ENCODE measurements at places on chromosomes 6 and 20.

- H3K4me3 ChIP-seq: no peak overlapping the region
These were observed 28.7 kb downstream of the ANKEF1 start for GRCh38 chr20:10063482-10063881.

DNA sequence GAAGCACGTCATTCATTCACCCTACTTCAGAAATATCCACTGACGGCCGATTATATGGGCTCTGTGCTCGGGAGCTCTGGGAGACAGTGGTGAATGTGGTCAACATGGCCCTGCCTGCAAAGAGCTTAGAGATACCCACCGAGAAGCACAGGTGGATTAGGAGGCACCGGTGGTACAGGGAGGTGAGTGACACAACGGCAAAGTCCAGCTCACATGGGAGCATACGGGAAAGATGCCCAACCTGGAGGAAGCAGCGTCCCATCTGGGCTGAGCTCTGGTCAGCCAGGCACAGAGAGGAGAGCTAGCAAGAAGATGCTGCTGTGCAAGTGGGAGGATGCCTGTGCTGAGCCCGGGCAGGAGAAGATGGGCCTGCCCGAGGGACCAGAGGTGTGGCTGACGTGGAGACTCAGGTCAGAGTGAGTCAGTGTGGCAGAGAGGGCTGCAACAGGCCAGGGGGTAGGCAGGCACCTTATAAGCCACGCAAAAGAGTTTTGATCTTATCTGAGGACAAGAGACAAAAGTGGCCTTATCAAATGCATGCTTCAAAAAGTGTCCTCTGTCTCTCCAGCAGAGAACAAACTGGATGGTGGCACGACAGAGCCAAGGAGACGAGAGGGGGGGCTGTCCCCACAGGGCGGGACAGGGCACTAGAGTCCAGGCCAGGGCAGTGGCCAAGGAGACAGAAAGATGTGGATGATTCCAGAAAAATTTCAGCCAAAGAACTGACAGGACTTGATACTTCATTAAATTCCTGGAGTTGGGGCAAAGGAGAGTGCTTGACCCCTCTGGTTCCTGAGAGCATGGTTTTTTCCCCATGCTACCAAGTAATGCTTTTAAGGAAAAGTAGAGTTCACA lies 214.6 kb upstream of the SNX9 start:
- no peak for DNase-seq
- no peak overlapping the region for H3K27ac ChIP-seq
- 0 out of 2 replicates have a peak, but pooled peaks cover 3% of the 10 kb centered on the region for H3K4me1 ChIP-seq
- H3K4me3 ChIP-seq: no peak overlapping the region

- peak within 1 kb of the TSS; percentile 55 for H3K4me3 ChIP-seq
These were observed at the start of gene CCDC170 for GRCh38 chr6:151493804-151494234. TSS of gene CCDC170 (plus strand) at chr6:151494017. CDS start at chr6:151494129, 112 bp downstream.

- H3K36me3 ChIP-seq: no peaks in the 10 kb centered on the region
- H3K27me3 ChIP-seq: no peaks in the 10 kb centered on the region
- H3K4me1 ChIP-seq: no peaks in the 10 kb centered on the region
- H3K4me3 ChIP-seq: no peak overlapping the region
- H3K27ac ChIP-seq: no peak overlapping the region
These were observed 10.0 kb upstream of the LATS1 start for GRCh38 chr6:149727793-149728498.

DNA sequence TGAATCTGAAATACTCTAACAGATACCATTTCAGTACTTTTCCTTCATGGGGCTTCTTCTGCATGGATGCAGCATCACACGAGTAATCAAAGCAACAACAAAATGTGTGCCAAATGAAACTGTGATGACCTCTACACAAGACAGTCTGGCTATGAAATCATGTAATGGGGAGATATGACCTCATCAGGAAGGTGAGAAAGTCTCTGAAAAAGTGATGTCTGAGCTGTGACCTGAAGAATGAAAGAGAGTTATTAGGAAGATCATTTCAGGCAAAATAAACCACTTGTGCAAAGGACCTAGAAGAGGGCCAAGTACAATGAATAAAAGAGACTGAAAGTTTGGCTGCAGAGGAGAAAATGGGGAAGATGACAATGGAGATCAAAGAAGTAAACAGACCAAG lies 182.8 kb downstream of the PTPRK start:
- no peaks in the 10 kb centered on the region for H3K27me3 ChIP-seq
- DNase-seq: no peak
- H3K27ac ChIP-seq: no peak overlapping the region

- no peak overlapping the region for H3K4me3 ChIP-seq
- H3K27ac ChIP-seq: no peak overlapping the region
- no peaks in the 10 kb centered on the region for H3K4me1 ChIP-seq
- H3K36me3 ChIP-seq: no peaks in the 10 kb centered on the region
- no peak for DNase-seq
These were observed 95.7 kb downstream of the YTHDF1 start for GRCh38 chr20:63119963-63120807.

DNA sequence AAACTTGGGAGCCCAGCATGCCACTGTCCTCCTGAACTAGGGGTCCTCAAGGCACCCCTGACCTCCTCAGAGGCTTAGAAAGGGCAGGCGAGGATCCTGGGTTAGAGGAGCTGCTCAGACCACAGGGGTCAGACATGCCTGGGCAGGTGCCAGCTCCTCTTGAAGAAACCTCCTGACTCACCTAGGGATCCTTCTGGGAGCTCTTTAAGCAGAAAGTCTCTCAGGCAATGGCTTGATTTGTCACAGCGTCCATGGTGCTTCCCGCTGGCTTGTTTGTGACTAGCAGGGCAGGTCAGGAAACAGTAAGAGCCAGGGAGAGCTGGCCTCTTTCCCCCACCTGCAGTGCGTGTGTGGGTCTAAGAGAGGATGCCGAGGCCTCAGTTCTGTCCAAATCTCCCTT lies 174.5 kb upstream of the SNX9 start:
- no peak overlapping the region for H3K4me3 ChIP-seq
- H3K36me3 ChIP-seq: no peaks in the 10 kb centered on the region
- no peaks in the 10 kb centered on the region for H3K27me3 ChIP-seq
- DNase-seq: no peak

GRCh38 chr20:19583532-19584175 lies 174.4 kb upstream of the RIN2 start:
- no peak overlapping the region for H3K4me3 ChIP-seq
- H3K4me1 ChIP-seq: no peaks in the 10 kb centered on the region
- no peak overlapping the region for H3K27ac ChIP-seq
- H3K36me3 ChIP-seq: no peaks in the 10 kb centered on the region
- no peaks in the 10 kb centered on the region for H3K27me3 ChIP-seq

GRCh38 chr6:87484491-87484890 lies 11.7 kb downstream of the SLC35A1 start:
- no peaks in the 10 kb centered on the region for H3K27me3 ChIP-seq
- no peaks in the 10 kb centered on the region for H3K36me3 ChIP-seq
- H3K27ac ChIP-seq: no peak overlapping the region
- no peak for DNase-seq

- no peak overlapping the region for H3K4me3 ChIP-seq
- no peak overlapping the region for H3K27ac ChIP-seq
- no peaks in the 10 kb centered on the region for H3K4me1 ChIP-seq
- DNase-seq: no peak
- no peaks in the 10 kb centered on the region for H3K27me3 ChIP-seq
- no peaks in the 10 kb centered on the region for H3K36me3 ChIP-seq
These were observed 283.2 kb downstream of the GMDS start for GRCh38 chr6:1962201-1962600.

DNA sequence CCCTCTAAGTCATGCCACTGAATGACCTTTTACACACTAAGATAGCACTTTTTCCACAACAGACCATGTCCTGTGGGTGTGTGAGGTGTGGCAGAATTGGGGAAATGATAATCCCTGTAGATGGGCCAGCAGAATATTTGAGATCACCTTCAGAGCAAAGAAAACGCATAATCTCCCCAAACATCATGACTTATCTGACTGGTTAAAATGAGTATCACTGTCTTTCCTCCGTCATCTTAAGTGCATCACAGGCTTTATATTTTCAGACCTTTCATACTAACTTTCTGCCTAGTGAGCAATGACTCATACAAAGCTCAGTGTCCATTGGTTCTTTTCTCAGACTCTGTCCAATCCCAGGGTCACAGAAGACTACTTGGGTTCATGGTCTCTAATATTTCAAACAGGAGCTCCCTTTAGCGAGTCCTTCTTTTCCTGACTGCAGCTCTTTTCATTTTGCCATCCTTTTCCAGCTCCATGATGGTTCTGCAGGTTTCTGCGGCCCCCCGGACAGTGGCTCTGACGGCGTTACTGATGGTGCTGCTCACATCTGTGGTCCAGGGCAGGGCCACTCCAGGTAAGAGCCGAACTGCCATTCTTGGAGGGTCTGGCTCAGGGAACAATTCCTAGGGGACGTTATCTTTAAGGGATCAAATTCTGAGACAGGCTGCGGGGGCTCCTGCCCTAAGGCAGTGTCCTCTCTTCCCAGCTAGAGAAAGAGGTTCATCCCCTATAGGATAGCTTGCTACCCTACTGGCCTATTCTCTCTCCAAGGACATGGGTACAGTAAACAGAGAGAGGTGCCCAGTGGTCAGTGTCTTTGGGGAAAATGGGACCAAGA lies at the start of gene HLA-DPB1:
Gene HLA-DPB1 (plus strand): TSS at position 423 of the 838 bp plus-strand sequence. CDS start 52 bp downstream, at position 475.
- peaks cover 18% of the 10 kb centered on the region for H3K4me1 ChIP-seq
- H3K27me3 ChIP-seq: no peaks in the 10 kb centered on the region
- H3K36me3 ChIP-seq: no peaks in the 10 kb centered on the region
- H3K4me3 ChIP-seq: peak within 1 kb of the TSS; percentile 67
- peak within 1 kb of the TSS; percentile 17 for H3K27ac ChIP-seq

- no peaks in the 10 kb centered on the region for H3K36me3 ChIP-seq
- H3K4me3 ChIP-seq: no peak overlapping the region
- DNase-seq: no peak
- no peaks in the 10 kb centered on the region for H3K27me3 ChIP-seq
These were observed 12.8 kb upstream of the TP53TG5 start for GRCh38 chr20:45390931-45391330.

GRCh38 chr6:374956-375355 lies 16.6 kb upstream of the IRF4 start:
- no peak overlapping the region for H3K27ac ChIP-seq
- no peak for DNase-seq
- H3K27me3 ChIP-seq: no peaks in the 10 kb centered on the region
- no peaks in the 10 kb centered on the region for H3K4me1 ChIP-seq

GRCh38 chr6:27145731-27146455 lies 101.6 kb upstream of the PRSS16 start:
- no peaks in the 10 kb centered on the region for H3K36me3 ChIP-seq
- H3K27ac ChIP-seq: peak overlapping the region; percentile 93
- peak; percentile 92 for DNase-seq
- no peaks in the 10 kb centered on the region for H3K27me3 ChIP-seq
- peaks cover 7% of the 10 kb centered on the region for H3K4me1 ChIP-seq

DNA sequence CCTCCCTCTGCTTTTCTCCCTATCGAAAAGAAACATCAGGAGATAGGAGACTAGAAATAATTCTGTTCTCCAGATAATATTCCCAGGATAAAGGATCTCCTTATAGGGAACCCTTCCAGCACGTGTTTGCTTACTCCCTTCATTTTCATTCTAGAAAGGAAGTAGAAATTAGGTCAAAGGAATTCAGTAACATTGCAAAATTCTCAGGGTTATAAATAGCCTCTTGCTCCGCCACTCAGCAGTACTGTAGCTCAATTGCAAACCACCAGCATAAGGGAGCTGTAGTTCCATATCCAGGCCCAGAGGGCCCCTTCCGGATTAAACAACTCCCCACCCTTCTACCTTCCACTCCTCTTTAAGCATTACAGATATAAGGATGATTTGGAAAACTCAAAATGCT lies 6.2 kb downstream of the ELMO2 start:
- no peaks in the 10 kb centered on the region for H3K36me3 ChIP-seq
- no peaks in the 10 kb centered on the region for H3K27me3 ChIP-seq
- H3K27ac ChIP-seq: no peak overlapping the region
- peaks cover 54% of the 10 kb centered on the region for H3K4me1 ChIP-seq
- no peak for DNase-seq
